ENCODE measurements at places on chromosomes 11 and 22.

DNA sequence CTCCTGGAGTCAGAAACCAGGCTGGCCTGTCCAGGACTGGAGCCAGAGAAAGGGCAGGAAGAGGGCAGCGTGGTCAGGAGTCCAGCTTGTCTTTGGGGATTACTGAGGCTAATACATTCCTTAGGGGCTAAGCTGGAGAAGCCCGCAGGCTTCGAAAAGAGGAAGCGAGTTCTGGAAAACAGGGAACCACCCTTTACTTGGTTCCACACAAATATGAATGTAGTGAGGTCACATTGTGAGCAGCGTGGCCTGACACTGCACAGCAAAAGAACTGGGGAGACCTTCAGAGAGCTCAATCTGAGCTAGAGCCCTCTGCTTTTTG is 132.3 kb downstream of the CEP164 start:
- no peak for DNase-seq

GRCh38 chr11:74319139-74319816 is 7.8 kb upstream of the P4HA3 start:
- no peak for DNase-seq

DNA sequence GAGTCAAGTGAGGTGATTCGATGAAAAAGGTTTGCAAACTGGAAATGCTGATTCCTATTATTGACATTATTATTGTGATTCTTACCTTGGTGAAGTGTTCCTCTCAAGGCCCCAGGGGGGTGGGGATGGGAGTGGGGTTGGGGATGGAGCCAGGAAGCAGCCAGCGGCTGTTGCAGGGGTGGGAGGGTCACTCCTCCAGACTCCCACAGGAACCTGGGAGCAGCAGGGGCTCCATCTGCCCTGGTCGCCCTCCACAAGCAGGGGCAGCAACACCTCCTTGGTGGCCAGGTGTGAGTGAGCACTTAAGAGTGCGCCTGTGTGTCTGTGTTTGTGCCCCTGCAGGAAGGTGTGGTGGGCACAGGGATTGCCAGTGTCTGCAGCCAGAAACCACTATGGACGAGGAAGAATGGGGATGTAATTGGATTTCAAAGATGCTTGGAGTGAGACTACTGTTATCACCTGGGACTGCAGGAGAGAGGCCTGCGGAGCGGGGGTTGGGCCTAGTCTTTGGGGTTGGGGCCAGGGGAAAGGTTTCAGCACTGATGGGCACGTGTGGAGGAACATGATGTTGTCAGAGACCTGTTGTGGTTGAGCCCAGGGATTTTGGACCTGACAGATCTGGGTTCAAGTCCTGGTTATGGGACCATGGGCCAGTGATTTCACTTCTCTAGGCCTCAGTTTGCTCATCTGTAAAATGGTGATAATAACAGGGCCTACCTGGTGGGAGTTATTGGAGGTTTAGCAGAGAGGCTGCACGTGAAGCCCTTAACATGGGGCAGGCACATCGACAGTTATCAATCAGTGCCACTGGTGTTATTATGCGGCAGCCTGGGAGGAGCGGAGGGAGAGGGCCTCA is 3.6 kb upstream of the TP53I11 start:
- DNase-seq = no peak

DNA sequence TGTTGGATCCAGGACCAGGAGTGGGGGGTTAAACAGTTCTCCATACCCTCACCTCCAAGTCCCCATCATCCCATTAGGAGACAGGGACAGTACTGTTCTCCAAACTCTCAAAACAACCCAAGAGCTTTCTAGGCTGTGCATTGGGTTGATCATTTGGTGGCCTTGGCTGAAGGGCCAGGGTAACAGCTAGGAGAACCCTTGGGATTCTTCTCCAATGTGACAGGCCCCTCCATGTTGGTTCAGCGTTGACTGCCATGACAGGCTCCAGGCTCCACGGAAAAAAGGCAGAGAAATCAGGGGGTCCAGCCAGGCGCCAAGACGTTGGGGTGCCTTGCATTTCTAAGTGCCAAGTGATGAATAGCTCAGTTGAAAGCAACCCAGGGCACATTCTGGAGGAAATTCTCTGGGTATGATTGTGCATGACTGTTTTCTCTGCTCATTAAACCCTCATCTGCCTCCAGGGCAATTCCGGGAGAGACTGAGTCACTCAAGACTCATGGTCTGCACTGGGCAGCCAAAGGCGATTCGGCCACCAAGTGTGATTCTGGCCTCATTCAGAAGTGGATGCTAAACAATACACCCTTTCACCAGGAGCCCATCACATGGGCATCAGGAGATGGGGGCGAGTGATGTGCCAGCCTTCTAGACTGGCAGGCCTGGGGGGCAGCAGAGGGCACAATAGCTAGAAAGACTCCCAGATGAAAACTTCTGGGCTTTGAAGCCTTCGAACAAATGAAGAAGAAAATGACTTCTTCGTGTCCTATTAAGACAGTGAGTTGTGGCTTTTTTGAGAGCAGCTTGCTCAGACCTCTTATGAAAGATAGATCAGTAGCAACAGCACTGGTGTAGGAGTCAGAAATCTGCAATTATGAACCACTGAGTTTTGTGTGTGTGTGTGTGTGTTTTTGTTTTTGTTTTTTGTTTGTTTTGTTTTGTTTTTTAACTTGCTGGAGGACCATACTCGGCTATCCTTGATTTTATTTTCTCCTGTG is 27.7 kb downstream of the CD44 start:
- DNase-seq = no peak

GRCh38 chr11:1556278-1556902 is 15.7 kb downstream of the DUSP8 start:
- no peak for DNase-seq

DNA sequence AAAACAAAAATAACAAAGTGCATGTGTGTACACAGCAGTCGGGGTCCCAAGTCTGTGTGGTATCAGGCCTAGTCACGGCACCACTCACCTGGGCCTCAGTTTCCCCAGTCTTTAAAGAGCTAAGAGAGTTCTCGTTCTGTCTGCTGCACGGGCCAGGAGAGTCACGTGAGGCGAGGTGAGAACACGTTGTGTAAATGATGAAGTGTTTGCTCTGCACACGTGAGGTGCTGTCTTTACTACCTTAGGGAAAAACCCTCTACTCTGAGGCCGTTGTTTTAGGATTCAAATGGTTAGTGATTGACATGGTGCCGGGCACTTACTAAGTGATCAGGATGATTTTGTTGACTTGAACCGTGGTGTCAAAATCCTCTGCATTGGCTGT is 86.5 kb upstream of the PPARA start:
- no peak for DNase-seq

GRCh38 chr11:131423688-131424087 is 53.3 kb downstream of the NTM start:
- DNase-seq = no peak

DNA sequence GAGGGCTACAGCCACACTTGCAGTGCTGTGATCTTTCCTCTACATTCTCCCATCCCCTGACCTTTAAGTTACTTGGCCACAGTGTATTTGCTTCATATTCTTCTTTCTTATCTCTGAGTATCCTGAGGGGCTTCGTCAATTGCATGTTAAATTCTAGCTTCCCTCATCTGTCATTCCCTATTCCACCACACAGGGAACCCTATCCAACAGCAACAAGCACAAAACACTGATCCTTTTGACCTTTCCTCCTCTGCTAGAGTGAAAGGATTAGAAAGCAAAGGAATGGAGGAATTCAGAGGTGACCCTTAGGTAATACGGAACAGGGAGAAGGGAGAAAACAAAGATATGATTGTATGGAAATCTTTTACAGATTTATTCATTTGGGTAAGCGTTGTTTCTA is 1061.7 kb upstream of the TENM4 start:
- DNase-seq = no peak

DNA sequence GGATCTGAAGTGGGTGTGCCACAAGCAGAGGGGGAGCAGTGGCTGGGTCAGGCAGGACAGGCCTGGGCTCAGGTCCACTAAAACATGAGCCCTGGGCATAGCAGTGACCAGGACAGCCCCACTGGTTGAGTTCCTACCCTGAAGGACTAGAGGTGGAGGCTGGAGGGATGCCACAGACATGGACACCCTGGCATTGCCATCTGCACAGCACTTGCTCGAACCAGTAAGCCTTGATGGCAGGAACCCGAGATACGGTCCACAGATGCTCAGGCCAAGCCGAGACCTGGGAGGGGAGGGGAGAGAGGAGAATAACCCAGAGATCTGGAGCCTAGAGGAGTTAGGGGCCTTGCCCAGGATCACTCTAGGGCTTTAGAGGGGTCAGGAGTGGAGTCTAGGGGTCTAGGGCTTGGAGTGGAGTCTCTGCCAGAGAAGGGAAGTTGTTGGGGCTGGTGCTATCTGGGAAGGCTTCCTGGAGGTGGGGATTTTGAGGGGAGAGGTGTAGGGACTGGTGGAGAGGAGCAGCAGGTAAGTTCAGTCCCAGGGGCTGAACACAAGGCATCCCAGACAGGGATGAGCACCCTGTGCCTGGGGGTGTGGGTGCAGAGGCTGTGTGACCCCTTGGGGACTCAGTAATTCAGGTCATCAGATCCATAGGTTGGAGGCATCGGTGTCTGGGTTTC is 30.6 kb upstream of the RELT start:
- no peak for DNase-seq

DNA sequence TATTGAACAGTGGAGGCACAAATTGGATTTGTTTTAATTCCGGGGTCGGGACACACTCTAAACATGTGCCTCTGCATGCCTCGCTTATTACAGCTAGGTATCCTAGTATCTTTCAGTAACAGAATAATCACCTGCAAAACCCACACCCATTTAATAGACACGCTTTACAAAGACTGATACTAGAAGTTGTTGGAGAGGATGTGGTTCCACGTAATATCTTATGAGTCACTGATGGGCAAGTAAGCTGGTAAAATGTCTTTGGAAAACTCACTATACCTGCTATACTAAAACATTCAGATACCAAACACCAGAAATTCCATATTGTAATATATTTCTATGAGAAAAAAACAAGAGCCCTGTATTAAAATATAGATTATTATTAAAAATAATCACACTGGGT is 84.0 kb downstream of the GGTLC2 start:
- no peak for DNase-seq

DNA sequence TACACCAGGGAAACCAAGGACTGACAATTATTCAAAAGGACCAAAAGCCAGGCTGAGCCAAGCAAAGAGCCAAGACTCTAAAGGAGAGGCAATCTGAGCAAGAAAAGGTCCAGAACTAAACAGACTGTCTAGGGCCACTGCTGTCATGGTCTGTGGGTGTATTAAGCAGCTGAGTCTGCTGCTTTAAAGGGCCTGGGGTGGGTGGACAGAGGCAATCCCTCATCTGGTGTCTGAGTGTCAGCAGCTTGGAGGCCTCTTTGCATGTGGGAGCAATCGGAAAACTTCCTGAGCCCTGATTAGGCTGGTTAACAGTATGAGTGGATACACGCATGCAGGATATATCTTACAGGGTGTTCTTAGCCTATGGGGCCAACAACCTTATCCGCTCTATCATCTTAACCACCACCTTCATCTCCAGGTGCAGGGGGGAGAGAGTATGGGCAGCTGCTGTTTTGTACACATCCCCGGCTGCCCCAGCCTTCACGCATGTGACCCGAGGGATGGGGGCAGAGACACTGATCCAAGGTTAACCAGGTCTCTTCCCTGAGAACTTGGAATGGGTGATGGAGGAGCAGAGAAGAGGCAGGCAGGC is 67.5 kb upstream of the TIMP3 start:
- no peak for DNase-seq

GRCh38 chr11:720642-721246 is 14.7 kb downstream of the EPS8L2 start:
- no peak for DNase-seq

DNA sequence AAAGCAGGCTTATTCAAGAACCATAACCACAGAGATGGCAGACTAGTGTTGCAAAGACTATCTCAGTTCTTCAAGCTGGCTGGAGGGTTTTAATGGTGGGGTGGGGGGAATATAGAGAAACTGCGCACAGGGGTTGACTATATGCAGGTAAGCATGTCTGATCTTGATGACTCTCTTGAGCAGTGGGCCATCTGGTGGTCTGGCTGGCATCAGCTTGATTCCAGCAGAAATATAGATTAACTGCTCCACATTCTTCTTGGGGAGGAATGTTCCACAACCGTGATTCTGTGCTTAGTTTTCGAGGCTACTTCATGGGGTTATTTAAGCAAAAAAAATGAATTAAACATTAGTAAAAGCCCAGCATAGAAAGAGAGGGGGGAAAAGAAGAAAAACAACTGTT is 158.8 kb upstream of the PGR start:
- no peak for DNase-seq

- no peak for DNase-seq
Measured at GRCh38 chr11:106691807-106692365, 326.4 kb downstream of the GUCY1A2 start.

- no peak for DNase-seq
Measured at GRCh38 chr11:118531597-118532084, 649 bp downstream of the TMEM25 start.

- no peak for DNase-seq
Measured at GRCh38 chr11:65653229-65654225, 9.2 kb downstream of the RELA start.

DNA sequence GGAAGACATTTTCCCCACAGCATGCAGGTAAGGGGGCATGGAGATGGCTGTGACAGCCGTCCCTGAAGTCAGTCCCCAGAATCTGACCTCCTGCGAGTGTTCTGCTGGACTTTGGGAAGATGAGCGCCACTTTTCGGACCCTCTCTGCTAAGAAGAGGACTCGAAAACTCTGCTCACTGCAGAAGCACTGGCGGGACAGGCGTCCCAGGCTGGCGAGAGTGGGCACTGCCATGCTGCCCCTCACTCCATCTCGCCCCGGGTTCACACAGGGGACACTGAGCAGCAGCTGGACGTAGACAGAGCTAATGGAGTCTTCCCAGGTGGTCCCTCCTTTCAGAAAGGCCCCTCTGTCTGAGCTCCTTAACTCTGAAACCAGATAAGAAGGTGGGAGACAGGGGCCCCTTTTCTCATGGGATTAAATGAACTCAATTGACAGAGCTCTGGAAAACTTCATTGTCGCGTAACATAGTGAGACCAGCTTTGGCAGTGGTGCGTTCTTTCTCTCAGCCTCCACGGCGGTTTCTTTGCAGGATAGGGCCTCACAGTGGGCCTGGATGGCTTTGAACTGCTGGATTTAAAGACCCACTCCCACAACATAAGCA is 4.8 kb downstream of the ADAMTS8 start:
- no peak for DNase-seq

DNA sequence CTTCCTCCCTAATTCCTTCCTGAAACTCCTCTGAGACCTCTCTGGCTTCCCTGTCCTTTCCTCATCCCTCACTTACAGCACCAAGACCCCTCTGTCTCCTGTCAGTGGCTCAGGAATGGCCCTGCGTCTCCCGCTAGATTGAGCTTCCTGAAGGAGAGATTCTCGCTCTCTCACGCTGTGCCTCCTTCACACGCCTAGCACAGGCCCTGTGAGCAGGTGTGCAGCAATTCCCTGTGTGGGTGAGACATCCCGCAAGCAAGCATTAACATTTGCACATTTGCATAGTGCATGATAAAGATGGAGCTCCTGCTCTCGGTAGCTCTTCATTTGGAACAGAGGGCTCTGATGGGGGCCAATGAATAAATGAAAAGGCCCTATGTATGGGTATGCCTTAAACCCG is 159.8 kb downstream of the ADAMTS15 start:
- no peak for DNase-seq

GRCh38 chr22:30774566-30774965 is 79.9 kb downstream of the OSBP2 start:
- no peak for DNase-seq

All from stimulated activated CD8-positive, alpha-beta memory T cell treated with anti-CD3 and anti-CD28 coated beads, Interleukin-15, amount 100 ng/mL, for 4 hours (primary cell).